ENCODE measurements at places on chromosomes 16 and 17.

- DNase-seq = no peak
Measured at GRCh38 chr16:8346294-8346693, 244.0 kb downstream of the TMEM114 start.

DNA sequence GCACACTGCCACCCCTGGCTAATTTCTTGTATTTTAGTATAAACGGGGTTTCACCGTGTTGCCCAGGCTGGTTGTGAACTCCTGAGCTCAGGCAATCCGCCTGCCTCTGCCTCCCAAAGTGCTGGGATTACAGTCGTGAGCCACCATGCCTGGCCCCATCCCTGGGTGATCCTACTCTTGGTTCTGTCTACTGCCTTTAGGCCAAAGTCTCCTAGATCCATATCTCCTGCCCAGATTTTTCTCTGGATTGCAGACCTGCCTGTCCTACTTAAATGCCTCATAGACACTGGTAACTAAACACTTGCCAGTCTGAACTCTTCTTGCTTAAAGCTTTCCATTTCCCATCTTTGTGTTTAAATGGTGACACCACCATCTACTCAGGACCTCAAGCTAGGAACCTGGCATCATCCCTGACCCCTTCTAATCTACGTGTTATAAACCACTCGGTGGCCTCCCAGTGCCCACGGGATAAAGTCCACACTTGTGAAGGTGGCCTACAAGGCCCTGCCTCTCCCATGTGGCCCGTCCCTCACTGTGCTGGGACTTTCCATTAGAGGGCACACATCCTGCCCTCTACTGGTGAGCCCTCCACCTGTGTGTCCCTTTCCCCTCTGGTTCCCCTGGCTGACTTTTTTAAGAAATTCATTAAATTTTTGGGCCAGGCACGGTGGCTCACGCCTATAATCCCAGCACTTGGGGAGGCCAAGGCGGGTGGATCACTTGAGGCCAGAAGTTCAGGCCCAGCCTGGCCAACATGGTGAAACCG, 51.1 kb downstream of the USP43 start:
- DNase-seq = no peak

DNA sequence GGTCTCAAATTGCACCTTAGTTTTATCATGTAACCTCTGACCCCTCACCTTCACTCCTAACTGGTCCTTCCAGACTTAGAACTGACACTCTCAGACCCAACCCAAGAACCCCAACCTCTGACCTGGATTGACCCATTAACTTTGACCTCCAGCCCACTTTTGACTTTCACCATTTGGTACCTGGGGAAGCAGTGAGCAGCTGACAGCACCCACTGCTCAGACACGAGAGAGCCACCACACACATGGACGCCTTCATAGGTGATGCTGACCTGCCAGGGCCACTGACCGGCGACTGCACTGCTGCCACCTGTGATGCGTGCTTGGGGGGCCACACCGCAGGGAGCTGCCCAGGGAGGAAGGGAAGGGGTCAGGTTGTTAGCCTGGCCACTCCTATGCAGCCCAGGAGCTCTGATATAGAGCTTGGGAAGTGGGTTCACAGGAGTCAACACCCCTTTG, 2.5 kb downstream of the PRSS8 start:
- no peak for DNase-seq

- DNase-seq = peak; percentile 50
Measured at GRCh38 chr17:77528516-77529327, 388.0 kb downstream of the SEC14L1 start.

GRCh38 chr17:28726226-28726626, at the start of gene TLCD1:
TSS of gene TLCD1 (minus strand) at chr17:28726233. CDS start at chr17:28726097, 136 bp downstream.
- DNase-seq = peak; percentile 86

GRCh38 chr16:57186872-57187854, 1.0 kb downstream of the RSPRY1 start:
- peak; percentile 51 for DNase-seq

- DNase-seq = no peak
Measured at GRCh38 chr16:71843572-71843971, 2.2 kb upstream of the ATXN1L start.

GRCh38 chr16:81583893-81584631, 139.5 kb downstream of the CMIP start:
- no peak for DNase-seq

DNA sequence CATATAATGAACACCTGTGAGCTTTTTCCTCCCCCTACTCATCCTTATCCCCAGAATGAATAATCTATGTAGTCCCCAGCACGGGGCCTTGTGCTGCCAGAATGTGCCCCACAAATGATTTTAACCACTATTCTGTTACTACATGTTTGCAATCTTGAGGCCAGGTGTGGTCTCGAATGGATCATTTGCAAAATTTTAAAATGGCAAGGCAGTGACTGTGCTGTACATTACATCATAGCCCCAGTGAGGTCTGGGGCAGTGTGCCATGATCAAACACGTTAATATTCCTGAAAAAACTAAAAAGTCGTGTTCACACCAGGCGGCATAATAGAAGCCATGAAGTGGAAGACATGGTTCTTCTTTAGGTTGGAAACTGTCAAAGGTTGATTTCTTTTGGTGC, 479.9 kb upstream of the EEF2KMT start:
- DNase-seq = no peak

- no peak for DNase-seq
Measured at GRCh38 chr17:492022-492413, 139.4 kb upstream of the RPH3AL start.

- DNase-seq = no peak
Measured at GRCh38 chr17:62587554-62587953, 39.9 kb upstream of the MRC2 start.

GRCh38 chr17:27366437-27366836, 72.5 kb downstream of the WSB1 start:
- DNase-seq = no peak

GRCh38 chr17:2710071-2710802, 1.3 kb downstream of the CLUH start:
- no peak for DNase-seq

DNA sequence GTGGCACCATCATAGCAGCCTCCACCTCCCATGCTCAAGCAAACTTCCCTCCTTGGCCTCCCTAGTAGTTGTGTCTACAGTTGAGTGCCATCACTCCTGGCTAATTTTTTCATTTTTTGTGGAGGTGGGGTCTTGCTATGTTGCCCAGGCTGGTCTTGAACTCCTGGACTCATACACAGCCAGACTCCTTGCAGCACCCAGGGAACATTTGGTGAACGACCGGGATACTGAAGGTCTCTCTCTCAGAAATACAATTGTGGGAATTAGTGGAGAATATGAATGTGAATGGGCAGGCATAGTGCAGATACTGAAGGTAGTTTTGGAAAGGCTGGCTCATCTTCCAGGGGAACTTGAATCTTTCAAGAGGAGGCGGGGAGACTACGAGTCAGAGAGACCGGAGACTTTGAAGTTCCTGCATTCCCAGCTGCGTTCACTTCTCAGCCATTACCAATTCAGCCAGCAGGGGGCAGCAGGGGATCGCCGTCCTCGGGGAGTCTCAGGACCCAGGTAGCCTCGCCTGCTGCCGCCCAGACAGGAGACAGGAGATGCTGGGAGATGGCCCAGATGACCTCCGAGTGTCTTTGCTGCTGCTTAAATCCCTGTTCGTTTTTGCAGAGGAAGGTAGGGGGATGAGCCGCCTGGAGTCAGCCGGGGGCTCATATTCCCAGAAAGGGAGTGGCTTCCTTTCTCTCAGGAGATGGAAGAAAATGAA, 68.6 kb downstream of the HAPSTR1 start:
- peak; percentile 53 for DNase-seq

GRCh38 chr16:53896722-53897121, 192.8 kb downstream of the FTO start:
- DNase-seq = no peak

DNA sequence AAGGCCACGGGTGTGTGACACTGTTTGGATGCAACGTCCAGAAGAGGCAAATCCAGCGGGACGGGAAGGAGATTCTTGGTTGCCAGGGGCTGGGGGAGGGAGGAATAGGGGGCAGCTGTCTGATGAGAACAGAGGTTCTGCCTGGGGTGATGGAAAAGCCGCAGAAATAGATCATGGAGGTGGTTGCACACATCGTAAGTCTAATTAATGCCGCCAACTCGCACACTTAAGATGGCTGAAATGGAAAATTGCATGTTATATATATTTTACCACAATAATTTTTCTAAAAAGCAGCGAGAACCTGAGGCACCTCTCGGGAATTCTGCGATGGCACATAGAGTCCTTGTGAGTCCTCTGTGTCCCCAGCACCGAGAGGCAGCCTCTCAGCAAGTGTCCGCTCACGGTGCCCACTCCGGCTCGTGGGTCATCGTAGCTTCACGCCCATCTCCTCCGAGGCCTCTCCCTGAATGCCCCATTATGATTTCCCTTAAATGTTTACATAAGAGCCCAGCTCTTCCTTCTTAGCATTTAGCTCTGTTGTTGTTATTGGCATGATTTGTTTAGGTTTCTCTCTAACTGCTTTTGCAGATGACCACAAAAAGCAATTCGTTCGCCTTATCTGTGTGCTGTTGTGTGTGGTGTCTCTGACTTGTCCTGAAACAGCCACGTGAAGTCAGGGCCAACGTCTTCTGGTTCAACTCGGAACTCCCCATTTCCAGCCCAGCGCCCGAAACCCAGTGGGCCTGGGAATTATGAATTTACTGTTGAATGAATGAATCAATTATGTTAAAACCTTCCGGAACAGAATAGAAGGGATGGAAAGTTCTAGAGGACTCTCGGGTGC, 7.7 kb downstream of the WFDC1 start:
- no peak for DNase-seq

- no peak for DNase-seq
Measured at GRCh38 chr17:13698832-13699231, 97.1 kb upstream of the HS3ST3A1 start.

DNA sequence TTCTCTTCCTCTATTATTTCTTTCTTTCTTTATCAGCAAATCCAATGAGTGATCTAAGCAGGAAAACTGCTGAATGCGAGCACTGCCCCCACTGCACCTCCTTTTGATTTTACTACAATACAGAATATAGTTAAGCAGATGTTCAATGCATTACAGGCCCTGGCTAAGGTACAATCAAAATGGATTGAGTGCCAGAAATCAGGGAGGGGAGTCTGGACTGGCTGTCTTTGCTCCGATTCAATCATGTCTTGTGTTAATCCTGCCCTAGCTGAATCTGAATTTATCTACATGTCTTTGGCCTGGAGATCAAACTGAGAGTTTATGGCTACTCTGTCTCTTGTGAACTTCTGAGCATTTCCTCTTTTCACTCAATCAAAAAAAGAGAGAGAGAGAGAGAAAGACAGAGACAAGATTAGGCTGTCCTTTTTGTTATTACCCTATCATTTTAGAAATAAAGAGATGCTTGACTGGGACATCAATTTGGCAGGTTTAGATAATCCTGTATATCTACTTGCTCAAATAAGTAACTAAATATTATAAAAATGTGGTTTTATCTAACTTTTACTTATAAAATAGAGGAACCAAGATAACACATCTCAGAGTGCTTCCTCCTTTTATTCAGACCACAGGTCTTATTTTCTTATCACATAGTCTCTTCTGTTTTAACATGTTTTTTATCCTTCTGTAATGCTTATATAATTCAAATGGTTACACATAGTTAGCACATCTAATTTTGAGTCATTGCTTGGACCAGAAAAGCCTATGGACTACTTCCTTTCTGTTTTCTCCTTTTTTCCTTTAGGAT, 656.2 kb downstream of the KCNJ2 start:
- no peak for DNase-seq

DNA sequence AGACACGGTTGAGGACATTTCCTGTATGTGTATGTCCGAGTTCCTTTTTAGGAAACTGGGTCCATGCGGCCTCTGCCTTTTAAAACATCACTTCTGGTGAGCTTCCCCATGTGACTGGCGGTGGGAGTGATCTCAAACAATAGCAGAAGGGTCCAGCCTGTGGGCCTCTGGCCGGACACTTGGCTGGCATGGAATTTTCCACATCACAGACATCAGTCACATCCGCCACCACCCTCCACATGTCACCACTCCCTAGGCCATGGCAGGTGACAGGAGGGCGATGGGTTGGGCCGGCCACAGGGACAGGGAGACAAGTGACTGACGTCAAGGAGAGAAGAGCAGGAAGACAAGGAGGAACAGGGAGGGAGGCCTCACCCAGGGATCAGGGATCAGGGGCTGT, 83.7 kb downstream of the DNAH17 start:
- DNase-seq = no peak

GRCh38 chr17:77957857-77958715, at the start of gene TNRC6C:
TSS of gene TNRC6C (plus strand) at chr17:77958703. CDS start at chr17:78004207, 45,504 bp downstream.
- peak; percentile 100 for DNase-seq

- DNase-seq = no peak
Measured at GRCh38 chr17:83009414-83010205, 69.8 kb upstream of the METRNL start.

- no peak for DNase-seq
Measured at GRCh38 chr16:67077871-67078270, 31.9 kb upstream of the PHAF1 start.

- DNase-seq = peak; percentile 44
Measured at GRCh38 chr17:77214743-77215142, 74.0 kb downstream of the SEC14L1 start.

GRCh38 chr17:29948448-29949215, 7.2 kb downstream of the EFCAB5 start:
- DNase-seq = no peak

DNA sequence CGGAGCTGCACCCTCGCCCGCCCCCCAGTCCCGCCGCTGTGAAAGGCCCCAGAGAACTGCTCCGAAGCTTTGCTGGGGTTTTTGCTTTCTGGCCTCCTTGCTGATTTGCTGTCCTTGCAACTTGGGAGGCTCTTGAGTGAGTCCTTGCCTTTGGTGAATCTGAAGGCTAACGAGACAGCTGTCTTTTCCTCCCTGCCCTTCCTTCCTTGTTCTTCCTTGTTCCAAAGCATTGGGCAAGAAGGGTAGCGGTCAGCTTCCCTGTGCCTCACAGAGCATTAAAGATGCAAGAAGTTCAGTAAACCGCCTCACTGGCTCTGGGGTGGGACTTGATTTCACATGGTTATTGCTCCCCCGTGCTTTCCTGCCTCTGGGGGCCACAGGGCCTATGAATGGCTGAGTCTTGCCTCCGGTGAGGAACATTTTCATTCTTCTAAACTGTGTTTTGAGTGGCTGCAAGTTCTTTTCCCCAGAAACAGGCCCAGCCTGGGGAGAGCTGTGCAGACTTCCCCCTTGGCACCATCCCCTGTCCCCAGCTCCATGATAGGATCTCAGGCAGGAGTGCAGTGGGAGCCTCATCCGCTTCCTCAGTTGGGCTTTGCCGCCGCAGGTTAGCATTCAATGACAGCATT, 1.4 kb downstream of the YPEL2 start:
- peak; percentile 45 for DNase-seq

- no peak for DNase-seq
Measured at GRCh38 chr17:27577121-27577761, 53.7 kb upstream of the LGALS9 start.

Measured in activated naive CD4-positive, alpha-beta T cell treated with anti-CD3 and anti-CD28 coated beads, Interleukin-2, amount 10 ng/mL, durations not matched to agents 7 days and 5 days (primary cell).